ENCODE measurements at places on chromosomes 7 and 10. TPM values are rescaled to one million over a fixed set of nuclear protein-coding genes. Genes with fewer than 3 reads are reported as not detected.

SPOCK2 gene
- total RNA-seq = 0.16 TPM

OR2A7 gene
- total RNA-seq = 1.3 TPM

SLC16A12 gene
- total RNA-seq = not detected

TRIM50 gene
- not detected for total RNA-seq

WEE2 gene
- total RNA-seq = not detected

COL13A1 gene
- 15.4 TPM for total RNA-seq

PAX4 gene
- not detected for total RNA-seq

CNPY1 gene
- total RNA-seq = not detected

UPK3B gene
- total RNA-seq = 0.81 TPM

OPALIN gene
- not detected for total RNA-seq

DRGX gene
- total RNA-seq = not detected

C7orf57 gene
- 0.24 TPM for total RNA-seq

PNLIPRP2 gene
- not detected for total RNA-seq

DNA2 gene
- total RNA-seq = 3.4 TPM

CCL26 gene
- 1.3 TPM for total RNA-seq

NME8 gene
- total RNA-seq = not detected

SERPINE1 gene
- total RNA-seq = 290 TPM

SPDYE6 gene
- not detected for total RNA-seq
